ENCODE measurements at places on chromosomes 6 and 20. TPM values are rescaled to one million over a fixed set of nuclear protein-coding genes. Genes with fewer than 3 reads are reported as not detected.

The CST2 gene
- total RNA-seq, result not detected

The TSHZ2 gene
- total RNA-seq, result 2.9 TPM

The ADGB gene
- not detected for total RNA-seq

The KHDC1L gene
- not detected for total RNA-seq

The FOXF2 gene
- not detected for total RNA-seq

The CENPW gene
- 57.9 TPM for total RNA-seq

The PACRG gene
- not detected for total RNA-seq

The VSX1 gene
- total RNA-seq, result not detected

The PIGT gene
- 70.6 TPM for total RNA-seq

The TCP11 gene
- total RNA-seq, result not detected

The TRIM38 gene
- total RNA-seq, result 24.9 TPM

The TAPBP gene
- 277 TPM for total RNA-seq

The SIM1 gene
- total RNA-seq, result 0.07 TPM

The C20orf141 gene
- not detected for total RNA-seq

The HNF4A gene
- total RNA-seq, result not detected

The CST4 gene
- total RNA-seq, result not detected

The BACH2 gene
- total RNA-seq, result 35.2 TPM

The NKX2-2 gene
- not detected for total RNA-seq

The C6orf58 gene
- not detected for total RNA-seq

The HLA-DQA1 gene
- 21.5 TPM for total RNA-seq

The BPIFB4 gene
- not detected for total RNA-seq

The PSORS1C2 gene
- not detected for total RNA-seq

The ZSWIM1 gene
- total RNA-seq, result 10.7 TPM

The COL19A1 gene
- 0.14 TPM for total RNA-seq

The TMC2 gene
- not detected for total RNA-seq

The TENT5A gene
- 1.4 TPM for total RNA-seq

The TNFRSF6B gene
- total RNA-seq, result not detected

The MOG gene
- not detected for total RNA-seq

The KCNB1 gene
- total RNA-seq, result 0.02 TPM

The RSPO3 gene
- not detected for total RNA-seq

The ABT1 gene
- 27.2 TPM for total RNA-seq

The BPIFA1 gene
- total RNA-seq, result not detected

The SRSF12 gene
- not detected for total RNA-seq

The RNF217 gene
- 0.80 TPM for total RNA-seq

The CEP85L gene
- 41.2 TPM for total RNA-seq

The CLPSL2 gene
- total RNA-seq, result not detected

Data from T-helper 2 cell treated with Interferon-gamma antibody and Interleukin-4, amounts not matched to agents 100 ng/mL and 5 ng/mL, for 36 hours (primary cell).